ENCODE measurements at places on chromosomes 1 and 21.

- peak; percentile 12 for DNase-seq
Measured at GRCh38 chr1:48572646-48573258, 100.7 kb upstream of the SPATA6 start.

DNA sequence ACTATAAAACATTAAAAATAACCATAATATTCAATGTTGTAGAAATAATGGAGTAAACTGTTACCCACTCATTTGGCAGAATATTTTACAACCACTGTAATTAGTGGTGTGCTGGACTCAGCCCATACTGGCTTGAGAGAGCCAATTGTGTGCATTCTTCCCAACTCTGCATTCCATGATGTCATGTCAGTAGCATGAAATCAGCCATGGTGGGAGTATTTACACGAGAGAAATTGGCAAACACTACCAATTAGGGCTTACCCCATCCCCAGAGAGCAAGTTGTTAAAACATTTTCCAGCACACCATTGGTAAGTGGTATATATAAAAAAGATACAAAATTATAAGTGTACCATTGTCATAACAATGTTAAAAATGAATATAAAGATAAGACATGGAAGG is 19.1 kb upstream of the QSOX1 start:
- no peak for DNase-seq

DNA sequence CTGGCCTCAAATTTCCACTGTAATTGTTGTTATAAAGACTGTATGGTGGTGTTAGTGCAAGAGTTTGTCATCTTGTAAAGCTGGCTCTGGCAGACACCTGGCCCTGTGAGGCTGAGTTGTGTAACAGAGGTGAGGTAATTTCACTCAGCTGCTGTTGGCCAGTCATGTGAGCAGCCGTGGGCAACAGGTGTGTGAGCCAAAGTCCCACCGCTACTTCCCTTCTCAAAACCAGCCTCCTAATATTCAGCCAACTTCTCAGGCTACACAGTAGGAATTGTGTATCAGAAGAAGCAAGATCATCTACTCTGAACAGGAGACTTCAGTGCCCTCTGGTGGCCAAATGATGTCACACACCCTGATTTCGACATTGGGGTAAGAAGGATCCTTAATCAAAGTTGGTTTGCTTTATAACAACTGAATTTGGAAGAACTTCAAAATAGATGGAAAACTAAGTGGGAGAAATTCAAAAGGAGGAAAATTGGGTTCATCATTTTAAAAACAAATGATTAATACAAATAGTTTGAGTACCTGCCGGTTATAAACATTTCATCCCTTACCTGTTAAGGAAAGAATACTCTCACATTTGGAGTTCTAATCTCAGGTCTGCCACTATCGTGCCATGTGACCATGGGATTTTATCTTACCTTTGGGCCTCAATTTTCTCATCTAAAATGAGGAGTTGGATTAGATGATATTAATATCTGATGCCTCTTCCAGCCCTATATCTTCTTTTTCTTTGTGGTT is 2.6 kb upstream of the CREG1 start:
- peak; percentile 74 for DNase-seq

DNA sequence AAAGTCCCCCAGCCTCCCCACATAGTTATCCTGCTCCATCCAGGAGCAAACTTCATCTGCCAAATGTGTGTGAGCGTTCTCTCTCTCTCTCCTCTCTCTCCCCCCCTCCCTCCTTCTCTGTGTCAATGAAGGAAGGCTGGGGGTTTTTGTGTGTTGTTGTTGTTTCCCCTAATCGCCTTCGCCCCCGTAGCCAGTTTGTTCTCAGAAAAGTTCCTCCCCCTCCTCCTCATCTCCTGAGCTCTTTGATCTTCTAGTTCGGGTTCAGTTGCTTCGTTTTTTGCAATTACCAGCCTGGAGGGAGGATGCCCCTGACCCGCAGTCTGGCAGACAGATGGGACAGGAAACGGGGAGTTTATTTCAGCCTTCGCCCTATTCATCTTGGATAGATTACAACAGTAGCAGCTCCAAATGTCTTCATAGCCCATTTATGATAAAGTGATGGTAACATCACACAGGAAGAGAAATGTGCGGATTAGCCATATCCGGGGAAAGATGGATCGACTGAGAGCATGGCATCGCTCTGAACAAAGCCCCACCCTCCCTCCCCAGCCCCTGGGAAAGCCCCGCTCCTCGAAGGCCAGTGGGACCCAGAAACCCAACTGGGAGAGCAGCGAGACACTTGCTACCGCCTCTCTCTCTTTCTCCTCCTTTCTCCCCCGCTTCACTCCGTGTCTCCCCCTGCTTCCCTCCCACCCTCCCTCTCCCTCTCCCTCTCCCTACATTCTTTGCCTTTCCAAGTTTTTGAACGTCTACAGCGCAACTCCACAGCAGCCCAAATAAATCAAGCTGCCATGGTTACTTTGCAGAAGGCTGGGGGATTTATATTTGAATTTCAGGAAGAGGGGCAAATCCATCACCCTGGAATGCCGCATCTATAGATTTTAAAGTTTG is 139.7 kb upstream of the ARHGEF16 start:
- peak; percentile 17 for DNase-seq

- no peak for DNase-seq
Measured at GRCh38 chr21:28112511-28112910, 880.2 kb downstream of the LTN1 start.

- DNase-seq = no peak
Measured at GRCh38 chr1:200954434-200954833, 59.7 kb downstream of the INAVA start.

DNA sequence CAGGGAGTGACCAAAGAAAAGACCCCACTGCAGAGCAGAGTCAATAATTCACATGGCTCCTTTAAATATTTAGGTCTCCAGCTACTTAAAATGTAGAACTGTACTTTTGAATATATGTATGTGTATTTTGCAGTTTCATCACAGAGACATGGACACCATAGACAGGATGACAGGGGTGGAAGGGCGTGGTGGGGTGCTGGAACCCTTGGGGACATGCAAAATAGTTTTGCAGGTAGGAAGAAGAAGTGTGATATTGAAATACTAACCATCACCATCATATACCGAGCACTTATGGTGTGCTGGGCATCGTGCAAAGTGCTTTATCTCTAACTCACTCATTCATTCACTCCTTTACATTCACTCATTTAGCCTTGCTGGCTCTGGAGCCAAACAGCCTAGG is 72.5 kb upstream of the IGSF21 start:
- DNase-seq = no peak

DNA sequence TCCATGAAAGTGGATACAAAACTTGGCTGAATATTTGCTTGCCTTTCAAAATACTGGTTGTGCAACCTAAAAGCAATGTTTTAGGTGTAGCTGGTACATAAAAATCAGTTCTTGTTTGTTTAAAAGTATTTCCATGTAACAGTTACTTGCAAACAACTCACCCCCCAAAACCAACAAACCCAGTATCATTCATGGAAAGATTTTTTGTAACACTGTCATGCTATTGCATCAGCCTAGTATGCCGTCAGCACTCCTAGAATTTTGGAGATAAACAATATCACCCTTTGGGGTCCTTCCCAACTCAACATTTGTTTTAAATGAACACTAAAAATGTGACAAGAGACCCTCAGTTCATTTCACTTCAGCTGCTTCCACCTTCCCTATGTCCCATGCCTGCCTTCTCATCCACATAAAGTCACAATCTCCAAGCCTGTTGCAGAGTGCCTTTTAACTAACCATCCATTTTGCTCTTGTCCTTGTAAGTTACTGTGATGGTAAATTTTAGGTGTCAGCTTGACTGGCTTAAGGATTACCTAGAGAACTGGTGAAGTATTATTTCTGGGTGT is 425.3 kb downstream of the DUSP10 start:
- DNase-seq = peak; percentile 40

DNA sequence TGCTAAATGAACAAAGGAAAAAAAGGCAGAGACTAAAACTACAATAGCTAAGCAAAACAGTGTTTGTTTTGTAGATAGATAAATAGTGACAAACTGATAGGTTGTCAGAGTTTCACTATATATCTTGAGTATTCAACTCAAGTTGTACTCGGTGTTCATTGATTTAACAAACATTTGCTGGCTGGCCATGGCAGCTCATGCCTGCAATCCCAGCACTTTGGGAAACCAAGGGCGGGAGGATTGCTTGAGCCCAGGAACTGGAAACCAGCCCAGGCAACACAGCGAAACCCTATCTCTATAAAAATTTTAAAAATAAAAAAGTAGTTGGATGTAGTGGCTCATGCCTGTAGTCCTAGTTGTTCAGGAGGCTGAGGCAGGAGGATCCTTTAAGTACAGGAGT is 17.3 kb downstream of the C1orf185 start:
- no peak for DNase-seq

GRCh38 chr21:36610201-36610600 is 88.7 kb upstream of the SIM2 start:
- DNase-seq = no peak

DNA sequence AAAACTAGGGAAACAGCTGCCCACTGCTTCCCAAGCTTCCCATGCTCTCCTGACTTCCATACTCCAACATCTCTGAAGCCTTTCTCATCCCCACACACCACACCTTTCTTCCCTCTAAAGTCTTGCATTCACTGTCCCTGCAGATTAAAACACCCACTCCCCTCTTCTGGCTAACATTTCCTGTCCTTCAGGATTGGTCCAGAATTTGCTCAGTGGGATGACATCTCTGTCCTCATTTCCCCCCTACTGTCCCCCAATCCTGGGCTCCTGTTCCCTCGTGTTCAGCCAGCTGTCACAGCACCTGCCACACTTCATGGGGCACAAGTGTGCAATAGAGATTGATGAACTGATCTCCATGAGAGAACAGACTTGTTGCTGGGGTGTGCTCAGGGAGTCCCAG is 82.7 kb downstream of the KCND3 start:
- no peak for DNase-seq

DNA sequence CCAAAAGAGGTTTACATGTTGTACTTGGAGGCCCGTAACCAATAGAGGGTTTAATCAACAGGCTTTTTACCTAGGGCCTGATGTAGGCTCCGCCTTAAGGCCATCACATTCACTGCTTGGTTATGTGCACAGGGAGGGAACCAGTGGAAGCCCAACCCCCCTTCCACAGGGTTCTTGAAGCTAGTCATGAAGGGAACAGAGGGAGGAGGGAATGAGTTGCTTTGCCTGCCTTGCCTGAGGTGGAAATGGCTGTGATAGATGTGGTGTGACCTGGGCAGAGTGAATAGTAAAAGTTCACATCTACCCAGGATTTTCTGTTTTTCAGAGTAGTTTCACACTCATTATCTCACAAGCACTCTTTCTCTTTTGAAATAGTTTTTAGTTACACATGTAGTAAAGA is 215.1 kb downstream of the ST6GALNAC3 start:
- DNase-seq = no peak

All from mesenchymal stem cell (in vitro differentiated cells and primary cell).